ENCODE measurements at places on chromosomes 13 and 19.

DNA sequence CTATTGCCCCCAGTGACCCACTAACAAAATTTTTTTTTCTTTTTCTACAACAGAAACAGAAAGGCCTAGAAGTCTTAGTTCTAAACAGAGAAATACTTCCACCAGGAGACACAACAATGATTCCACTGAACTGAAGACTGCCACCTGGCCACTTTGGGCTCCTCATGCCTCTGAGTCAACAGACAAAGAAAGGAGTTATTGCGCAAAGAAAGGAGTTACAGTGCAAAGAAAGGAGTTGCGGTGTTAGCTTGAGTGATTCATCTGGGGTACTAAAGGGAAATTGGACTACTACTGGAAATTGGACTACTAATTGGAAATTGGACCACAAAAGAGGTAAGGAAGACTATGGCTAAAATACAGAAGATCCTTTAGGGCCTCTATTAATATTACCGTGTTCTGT is 116.6 kb downstream of the PCDH17 start:
- DNase-seq: peak; percentile 42

DNA sequence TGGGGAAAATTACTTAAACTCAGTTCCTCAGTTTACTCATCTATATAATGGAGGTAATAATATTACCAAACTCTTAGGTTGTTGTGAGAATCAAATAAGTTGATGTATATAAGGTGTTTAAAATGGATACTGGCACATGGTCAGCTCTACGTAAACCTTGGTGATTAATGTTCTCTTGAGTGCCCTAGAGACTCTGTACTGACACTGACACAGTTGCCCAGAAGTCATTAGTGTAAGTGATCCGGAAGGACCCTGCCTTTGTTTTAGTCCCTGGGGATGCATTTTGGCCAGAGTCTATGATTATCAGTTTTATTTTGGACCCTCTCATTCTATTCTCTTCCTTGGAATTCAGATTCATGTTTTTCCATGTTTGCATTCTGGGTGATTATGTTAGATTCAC is 31.9 kb downstream of the CHST8 start:
- DNase-seq: no peak

DNA sequence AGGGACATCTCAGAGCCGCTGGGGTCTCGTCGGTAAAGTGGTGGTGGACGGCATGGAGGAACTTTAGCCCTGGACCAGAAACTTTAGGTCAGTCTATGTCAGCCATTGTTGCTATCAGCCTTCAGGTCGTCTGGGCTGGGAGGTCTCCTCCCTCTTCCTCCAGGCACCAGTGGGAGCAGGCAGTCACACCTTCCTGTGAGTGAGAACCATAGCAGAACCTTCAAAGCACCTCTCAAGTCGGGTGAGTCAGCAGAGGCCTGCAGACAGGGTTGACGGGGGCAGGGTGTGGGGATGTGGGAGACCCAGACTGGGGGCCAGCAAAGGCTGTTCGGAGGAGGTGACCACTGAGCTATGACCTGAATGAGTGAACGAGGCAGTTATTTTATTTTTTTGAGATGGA is 15.4 kb upstream of the SBNO2 start:
- DNase-seq: peak; percentile 61

GRCh38 chr13:94330552-94331071 is 148.9 kb downstream of the DCT start:
- no peak for DNase-seq

- DNase-seq: no peak
Observed at GRCh38 chr13:51858433-51859247, 3.1 kb upstream of the CCDC70 start.

DNA sequence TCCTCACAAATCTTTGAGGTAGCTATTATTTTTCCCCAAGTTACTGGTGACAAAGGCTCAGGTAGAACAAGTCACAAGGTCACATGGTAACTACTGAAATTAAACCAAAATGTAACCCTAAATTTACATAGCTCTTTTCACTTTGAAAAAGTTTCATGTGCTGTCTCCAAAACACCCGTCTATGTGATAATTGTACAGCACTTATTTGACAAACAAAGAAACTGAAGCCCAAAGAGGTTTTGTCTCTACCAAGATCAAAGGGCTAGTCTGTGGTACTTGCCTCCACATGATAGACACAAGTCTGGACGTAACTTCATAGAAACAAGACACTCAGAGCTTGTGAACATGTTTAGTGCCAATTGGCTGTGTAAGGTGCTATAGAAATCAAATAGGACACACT is 108.3 kb downstream of the SACS start:
- peak; percentile 8 for DNase-seq

- no peak for DNase-seq
Observed at GRCh38 chr19:2329501-2329916, 1.0 kb downstream of the SPPL2B start.

DNA sequence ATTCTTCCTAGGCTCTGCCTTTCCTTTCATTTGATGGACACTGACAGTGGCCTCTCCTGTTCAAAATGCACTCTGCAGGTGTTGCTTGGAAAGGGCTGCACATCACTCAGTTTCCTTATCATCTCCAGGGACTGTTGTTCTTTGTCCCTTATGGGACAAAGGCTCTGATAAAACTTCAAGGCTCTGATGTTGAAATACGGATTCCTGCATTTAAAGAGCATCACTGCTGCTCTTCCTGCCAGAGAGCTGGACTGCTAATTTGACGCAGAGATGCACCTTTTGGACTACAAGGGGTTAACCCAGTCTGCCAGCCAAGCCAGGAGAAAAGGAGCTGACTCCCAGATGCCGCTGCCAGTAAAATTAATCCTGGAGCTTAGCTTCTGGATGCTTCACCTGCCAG is 952.1 kb downstream of the DIAPH3 start:
- DNase-seq: no peak

- DNase-seq: no peak
Observed at GRCh38 chr19:39138221-39139211, 12.9 kb downstream of the PAK4 start.

DNA sequence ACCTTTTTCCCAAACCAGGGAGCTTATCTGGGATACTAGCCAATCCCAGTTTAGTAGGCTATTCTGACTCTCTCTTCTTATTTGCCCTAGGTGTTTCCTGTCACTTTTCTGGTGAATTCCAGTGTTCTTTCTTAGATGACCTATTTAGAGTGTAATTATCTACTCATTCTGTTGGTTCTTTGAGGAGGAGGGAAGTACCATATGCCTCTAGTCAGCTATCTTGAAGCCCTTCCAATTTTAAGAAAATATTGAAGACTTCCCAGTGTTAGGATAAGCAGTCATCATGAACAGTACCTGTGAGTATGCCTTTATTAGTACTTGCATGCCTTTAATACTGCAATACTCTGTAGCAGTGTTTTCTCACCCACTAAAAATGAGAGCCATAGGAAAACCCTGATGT is 724.3 kb upstream of the SLITRK1 start:
- no peak for DNase-seq

GRCh38 chr13:45315520-45316167 is 25.3 kb downstream of the TPT1 start:
- DNase-seq: no peak

- DNase-seq: no peak
Observed at GRCh38 chr13:43273362-43273761, 250.0 kb downstream of the DNAJC15 start.

GRCh38 chr13:74866101-74866500 is 615.9 kb downstream of the TBC1D4 start:
- DNase-seq: no peak

DNA sequence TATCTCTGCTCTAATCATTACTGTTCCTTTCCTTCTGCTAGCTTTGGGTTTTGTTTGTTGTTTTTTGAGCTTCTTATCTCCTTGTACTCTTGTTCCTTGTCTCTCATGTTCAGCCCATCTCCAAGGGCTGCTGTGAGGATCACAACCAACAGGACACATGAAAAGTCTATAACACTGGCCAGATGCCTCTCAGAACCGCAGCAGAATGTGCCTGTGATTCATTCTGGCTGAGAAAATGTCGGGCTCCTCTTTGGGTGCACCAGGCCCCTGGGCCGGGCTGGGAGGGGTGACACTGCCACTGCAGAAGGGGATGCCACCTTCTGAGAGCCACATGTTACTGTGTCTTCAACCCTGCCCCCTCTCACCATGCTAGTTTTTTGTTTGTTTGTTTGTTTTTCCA is 48.0 kb downstream of the GGACT start:
- no peak for DNase-seq

DNA sequence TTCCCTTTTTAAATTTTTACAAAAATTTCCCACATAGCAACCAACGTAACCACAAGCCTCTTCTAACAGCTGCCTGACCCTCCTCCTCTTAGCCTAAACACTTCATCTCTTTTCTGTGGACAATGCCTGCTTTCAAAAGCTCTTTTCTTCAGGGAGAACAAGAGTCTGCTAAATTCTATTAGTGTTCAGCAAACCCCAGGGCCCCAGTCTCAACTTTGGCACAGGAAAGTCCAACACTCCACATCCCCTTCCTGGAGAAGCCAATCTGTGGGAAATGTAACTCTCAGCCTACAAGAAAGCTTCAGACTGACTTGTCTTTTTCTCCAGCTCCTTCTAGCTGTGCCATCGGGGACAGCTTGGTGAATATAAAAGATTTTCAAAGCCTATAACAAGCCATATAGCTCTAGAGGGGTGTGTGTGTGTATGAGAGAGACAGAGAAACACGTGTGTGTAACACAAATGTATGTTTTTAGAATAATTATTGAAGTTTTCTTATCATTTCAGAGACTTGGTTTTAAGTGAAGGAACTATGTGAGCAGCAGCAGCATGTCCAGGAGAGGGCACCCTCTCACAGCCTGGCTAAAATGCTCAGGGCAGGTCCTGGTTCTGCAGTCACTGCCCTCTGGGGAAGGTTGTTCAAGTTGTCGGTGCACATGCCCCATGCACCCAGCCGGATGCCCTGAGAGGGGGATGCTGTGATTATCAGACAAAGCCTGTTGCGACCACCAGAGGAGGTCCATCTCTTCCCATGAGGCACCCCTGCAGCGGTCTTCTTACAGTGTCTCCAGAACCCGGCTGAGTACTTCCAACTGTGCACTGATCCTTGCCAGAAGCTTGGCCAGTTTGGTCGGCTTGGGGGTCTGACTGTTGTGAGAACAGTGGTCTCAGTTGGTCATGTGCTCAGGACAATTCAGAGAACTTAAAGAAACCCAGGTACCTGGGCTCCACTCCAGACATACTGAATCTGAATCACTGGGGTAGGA is 34.4 kb downstream of the CCDC70 start:
- peak; percentile 77 for DNase-seq

DNA sequence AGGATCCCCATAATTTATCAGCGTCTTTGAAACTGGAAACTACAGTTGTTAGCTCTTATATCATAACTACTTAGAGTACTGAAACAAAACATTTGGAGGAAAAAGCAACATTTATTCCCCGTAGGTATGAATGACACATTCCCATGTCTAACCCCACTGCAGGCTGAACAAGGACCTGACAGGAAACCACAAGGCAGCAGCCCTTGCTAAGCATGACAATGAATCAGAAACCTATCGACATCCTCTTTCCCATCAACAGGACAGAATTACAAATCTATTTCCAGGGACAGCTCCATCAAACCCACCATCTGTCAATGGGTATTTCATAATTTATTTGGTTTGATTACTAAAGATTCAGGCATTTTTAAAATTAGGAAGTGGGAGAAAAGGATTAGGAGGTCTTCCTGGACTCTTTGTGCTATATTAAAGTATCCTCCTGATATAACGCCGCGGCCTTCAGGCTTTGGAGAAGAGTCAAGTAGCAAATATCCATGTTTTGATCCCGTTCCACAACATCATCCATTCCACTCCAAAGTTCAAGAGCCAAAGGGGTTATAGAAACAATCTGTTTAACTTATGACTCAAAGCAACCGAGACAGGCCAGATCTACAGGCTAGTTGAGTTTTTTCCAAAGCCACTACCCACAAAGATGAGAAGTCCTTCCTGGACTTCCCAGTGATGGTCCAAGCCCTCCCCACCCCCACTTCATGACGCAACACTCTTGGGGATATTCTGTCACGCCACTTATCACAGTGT is 51.1 kb downstream of the FAM216B start:
- peak; percentile 63 for DNase-seq

- no peak for DNase-seq
Observed at GRCh38 chr13:24216176-24216575, 55.7 kb downstream of the SPATA13 start.

DNA sequence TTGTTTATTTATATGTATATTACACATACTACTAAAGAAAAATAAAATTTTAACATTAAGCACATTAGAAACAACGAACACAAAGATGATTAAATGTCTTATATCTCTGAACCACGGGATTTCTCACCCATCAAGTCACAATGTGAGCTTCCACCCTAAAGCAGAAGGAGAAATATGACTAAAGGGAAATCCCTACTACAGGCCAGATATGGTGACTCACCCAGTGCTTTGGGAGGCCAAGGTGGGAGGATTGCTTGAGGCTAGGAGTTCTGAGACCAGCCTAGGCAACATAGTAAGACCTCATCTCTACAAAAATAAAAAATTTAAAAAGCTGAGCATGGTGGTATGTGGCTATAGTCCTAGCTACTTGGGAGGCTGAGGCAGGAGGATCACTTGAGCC is 24.6 kb downstream of the DCT start:
- no peak for DNase-seq

Data from astrocyte of the hippocampus (primary cell).